ENCODE measurements at places on chromosomes 6 and 20. TPM values are rescaled to one million over a fixed set of nuclear protein-coding genes. Genes with fewer than 3 reads are reported as not detected.
A peak's percentile ranks its signal among the peaks of the same experiment; 100 is the strongest.

CHMP4B gene
- 47.8 TPM for total RNA-seq

DNA sequence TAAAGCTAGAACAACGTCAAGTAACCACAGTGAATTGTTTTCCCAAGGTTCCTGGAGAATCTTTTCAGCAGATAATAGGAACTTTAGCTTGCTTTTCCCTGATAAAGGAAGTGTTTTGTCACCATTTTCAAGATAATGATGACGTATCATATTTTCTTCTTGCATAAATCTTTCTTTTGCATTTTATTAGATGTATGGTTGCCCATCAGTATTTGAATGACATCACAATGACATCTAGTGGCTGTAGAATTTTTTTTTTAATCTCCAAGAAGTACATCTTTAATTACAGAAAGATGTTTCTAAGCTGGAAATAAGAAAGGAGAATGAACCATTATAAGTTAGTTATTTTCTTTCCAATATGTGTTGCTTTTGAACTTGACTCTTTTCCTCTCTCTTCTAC lies 83.0 kb downstream of the CENPW start:
- DNase-seq, result no peak

- no peak for DNase-seq
Observed at GRCh38 chr6:106039897-106040592, 46.1 kb upstream of the PRDM1 start.

DNA sequence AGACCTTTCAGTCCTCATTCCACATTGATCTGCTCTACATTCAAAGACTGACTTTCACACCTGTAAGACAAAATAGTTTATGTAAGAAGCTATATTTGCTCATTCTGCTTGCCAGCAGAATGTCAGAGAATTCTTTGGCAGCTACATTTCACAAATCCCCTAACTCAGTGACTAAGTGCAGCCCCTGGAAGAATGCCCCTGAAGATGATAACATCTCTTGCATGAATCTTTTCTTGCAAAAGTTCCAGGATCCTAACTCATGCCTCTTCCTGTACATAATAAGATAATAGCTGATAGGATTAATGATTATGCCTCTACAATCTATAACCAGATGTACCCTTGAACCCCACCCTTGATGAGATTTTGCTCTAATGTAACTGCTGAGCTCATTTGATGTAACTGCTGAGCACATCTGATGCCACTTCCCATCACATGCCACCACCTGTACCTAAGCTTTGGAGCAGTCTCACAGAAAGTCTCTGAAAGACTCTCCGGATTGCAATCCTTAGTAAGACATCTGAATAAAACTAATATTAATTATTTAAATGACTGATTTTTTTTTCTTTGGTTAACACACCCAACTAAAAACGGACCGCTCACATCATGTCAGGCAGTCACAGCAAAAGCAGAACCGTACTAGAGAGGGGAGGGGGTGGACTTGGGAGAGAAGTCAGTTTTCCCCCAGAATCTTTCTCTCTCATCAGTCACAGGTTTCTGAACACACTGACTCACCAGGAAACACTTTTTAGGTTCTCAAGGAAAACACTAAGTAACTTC lies 684 bp upstream of the DNAH8 start:
- DNase-seq, result no peak

GRCh38 chr20:22348010-22348409 lies 236.4 kb downstream of the FOXA2 start:
- no peak for DNase-seq

DNA sequence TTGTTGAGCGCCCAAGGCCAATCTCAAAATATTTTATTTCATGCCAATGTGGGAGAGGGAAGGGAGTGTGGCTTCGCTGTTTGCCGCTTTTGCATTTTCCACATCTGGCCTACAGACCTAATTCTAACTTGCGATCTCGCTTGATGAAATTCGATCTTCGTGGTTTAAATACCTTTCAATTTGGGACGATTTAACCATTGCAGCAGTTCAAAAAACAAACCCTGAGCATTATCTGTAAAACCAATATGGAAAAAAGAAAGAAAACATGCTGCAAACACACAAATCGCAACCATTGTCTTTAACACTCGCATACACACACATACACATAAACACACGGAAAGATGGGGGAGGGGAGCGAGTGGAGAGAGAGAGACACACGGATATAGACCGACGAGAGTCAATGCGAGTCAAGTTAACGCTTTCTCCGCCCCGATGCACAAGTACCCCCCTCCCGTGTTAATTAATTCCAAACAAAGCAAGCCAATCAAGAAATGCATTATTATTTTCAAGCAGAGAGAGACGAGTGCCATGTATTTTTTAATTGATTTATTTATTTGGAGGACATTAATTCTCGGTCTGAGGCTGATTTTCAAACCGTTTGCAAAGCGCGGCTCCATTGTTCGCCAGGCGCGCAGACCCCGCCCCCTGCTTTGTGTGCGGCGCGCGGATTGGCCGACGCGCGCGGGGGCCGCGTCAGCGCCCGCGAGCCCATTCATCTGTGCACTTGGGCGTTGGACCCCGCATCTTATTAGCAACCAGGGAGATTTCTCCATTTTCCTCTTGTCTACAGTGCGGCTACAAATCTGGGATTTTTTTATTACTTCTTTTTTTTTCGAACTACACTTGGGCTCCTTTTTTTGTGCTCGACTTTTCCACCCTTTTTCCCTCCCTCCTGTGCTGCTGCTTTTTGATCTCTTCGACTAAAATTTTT lies at the start of gene MARCKS:
Gene MARCKS (plus strand): TSS at position 721 of the 931 bp plus-strand sequence. CDS start 401 bp downstream, outside the sequence.
- DNase-seq, result peak; percentile 91

NT5DC1 gene
- total RNA-seq, result 13.4 TPM

GRCh38 chr20:16955462-16955861 lies 207.3 kb downstream of the OTOR start:
- DNase-seq, result no peak

C20orf202 gene
- total RNA-seq, result not detected

- DNase-seq, result no peak
Observed at GRCh38 chr6:168232989-168233874, 86.3 kb downstream of the DACT2 start.

All from RPMI7951 (cell line).